ENCODE measurements at places on chromosomes 12 and 14.

GRCh38 chr12:68042212-68042699, 53.0 kb downstream of the IFNG-AS1 start:
- DNase-seq = no peak

GRCh38 chr12:109845824-109846205, 12.6 kb upstream of the TRPV4 start:
- no peak for DNase-seq

GRCh38 chr12:23083267-23083666, 458.3 kb downstream of the ETNK1 start:
- no peak for DNase-seq

DNA sequence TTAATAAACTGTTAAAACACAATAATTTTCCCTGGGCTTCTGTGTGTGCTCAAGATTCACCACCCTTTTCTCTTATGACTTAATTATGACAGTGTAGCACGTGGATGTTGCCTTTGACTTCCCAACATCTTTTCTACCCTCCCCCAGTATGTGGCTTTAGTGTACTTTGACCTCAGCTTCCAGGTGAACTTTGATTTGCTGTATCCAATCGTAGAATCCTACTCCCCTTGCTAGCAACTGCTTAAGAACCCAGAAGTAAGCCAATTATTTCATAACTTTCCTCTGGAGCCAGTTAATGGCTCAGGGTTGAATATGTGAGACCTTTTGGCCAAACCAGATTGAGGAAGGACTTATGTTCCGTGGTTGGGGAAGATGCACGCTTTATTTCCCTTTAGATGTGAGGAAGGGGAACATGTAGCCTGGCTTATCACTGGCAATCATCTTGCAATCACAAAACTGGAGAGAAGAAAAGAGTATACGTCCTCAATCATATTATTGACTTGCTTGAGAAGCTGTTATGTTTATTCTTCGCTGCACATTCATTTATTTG, 259.6 kb upstream of the ATP2B1 start:
- no peak for DNase-seq

DNA sequence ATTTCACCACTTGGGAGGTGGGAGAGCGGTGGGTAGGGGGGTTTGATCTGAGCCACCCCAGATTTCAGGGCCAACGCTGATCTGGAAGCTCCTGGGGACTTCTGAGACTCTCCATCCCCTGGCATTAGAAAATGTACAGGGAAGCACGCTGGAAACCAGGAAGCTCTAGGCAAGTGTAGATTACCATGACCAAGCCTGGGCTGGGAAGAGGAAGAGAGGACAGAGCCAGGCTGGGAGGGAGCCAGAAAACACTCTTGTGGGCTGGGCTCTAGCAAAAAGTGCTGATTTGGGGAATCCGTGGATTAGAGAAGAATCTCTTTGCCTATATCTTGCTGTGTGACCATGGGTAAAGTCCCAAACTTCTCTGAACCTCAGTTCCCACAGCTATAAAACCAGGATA, 236.7 kb downstream of the BCL11B start:
- peak; percentile 4 for DNase-seq

DNA sequence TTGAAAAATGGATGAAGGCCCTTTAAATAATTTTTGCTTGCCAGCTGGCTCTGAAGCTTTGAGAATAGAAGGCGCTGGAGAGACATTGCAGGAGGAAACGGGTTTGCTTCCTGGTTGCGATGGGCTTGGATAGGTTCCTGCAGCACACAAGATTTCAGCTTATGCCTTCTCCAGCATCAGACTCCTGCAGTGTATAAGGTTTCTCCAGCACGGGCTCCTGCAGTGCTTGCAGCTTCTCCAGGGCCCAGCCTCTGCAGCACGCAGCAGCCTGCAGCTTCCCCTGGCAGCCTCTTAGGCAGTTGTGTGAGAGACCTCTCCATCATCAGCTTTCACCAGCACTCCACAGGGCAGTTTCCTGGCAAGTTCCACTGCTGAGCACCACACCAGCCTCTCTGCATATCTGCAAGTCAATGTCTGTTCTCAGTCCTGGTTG, 78.7 kb upstream of the ZDHHC17 start:
- DNase-seq = peak; percentile 78

DNA sequence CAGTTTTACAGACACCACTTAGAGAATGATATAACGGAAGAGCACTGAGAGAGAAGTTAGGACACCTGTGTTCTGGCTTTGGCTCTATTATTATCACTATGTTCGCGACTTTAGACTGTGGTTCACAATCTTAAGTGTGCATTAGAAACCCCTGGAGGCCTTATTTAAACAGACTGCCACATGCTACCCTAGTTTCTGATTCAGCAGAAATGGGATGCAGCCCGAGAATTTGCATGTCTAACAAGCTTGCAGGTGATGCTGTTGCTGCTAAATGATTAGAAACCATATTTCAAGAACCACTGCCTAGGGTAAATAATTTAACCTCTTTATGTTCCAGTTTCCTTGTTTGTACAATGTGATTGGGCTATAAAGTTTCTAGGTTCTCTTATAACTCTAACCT, 3.6 kb upstream of the RAD51AP1 start:
- no peak for DNase-seq

DNA sequence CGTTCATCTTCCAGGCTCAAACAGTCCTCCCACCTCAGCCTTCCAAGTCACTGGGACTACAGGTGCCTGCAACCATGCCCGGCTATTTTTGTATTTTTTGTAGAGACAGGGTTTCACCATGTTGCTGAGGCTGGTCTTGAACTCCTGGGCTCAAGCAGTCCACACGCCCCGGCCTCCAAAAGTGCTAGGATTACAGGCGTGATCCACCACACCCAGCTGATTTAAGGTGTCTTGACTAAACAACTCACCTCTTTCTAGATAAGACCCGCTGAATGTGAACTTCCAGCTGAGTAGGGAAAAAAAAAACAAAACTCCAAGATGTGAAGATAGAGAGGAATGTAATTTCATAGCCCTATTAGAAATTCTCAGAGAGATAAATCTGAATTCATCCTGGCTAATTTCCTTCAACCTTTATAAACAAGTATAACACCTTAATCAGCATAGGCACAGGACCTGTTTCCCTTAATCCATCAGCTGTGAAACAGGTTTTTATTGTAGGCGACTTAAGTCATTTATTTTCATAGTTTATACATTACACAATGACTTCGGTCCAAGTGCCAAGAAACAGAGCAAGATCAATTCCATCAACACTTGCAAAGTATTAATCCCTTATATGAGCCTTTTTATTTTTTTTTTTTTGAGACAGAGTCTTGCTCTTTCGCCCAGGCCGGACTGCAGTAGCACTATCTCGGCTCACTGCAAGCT, 51.5 kb downstream of the HCAR2 start:
- no peak for DNase-seq

DNA sequence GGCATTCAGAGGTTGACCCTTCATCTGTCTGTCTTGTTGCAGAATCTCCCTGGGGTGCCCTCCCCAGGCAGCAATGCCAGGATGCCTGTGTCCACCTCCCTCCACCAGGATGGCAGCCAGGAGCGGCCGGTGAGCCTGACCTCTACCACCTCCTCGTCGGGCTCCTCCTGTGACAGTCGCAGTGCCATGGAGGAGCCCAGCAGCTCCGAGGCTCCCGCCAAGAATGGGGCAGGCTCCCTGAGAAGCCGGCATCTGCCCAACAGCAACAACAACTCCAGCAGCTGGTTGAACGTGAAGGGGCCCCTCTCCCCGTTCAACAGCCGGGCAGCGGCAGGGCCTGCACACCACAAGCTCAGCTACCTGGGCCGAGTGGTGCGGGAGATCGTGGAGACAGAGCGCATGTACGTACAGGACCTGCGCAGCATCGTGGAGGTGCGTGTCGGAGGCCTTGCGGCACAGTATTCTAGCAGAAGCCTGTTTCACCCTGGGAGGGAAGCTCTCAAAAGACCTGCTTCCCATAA, 23.4 kb downstream of the PLEKHG3 start:
- no peak for DNase-seq

DNA sequence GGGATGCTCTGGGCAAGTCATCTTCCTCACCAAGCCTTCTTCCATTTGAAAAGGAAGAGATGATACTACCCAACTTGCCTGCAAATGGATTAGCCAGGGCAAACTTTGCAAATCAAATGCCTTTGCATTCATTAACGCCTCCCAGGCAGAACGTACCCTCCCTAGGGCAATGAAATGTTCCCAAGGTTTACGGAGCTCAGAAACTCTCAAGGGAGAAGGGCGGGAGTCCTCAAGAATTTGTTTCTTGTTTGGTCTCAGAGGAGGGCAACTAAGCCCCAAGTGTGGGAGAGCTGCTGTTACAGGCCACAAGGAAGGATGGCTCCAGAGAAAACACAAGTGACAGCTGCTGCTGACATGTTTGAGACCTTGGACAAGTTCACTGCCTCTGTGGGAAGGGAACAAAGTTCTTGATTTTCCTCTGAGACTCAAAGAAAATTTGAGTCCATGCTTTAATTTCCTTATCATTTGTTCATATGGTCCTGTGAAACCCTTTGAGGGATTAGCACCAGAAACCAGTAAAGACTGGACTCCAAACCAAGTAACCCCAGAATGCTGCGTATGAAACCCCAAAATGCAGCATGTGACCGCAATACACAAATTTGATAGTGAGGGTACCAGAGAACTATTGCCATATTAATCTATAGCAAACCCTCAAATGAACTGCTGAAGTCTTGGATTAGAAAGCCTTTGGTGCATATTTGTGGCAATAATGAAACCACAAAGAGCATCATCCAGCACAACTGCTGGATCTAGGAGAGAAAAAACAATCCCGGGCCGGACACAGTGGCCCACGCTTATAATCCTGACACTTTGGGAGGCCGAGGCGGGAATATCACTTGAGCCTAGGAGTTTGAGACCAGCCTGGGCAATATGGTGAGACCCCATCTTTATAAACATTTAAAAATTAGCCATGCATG, 22.9 kb downstream of the SPTB start:
- DNase-seq = no peak

DNA sequence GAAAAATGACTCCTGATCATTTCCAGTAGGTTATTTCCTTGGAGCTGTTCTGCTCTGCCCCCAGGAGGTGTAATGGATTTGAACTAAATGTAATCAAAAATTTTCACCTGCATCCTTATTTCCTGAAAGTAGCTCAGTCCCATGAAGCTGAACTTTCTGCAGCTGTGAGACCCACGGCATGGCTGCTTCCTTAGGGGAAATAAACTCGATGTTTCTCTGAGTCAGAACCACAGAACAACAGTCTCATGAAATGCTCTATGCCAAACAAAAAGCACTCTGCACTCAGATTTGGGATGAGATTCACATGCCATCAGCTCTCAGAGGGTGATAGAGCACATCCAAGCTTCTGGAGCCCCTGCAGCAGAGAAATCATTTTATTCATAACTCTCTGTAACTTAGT, 224.1 kb upstream of the PLEKHG7 start:
- no peak for DNase-seq

GRCh38 chr14:89017417-89017816, 193.0 kb downstream of the TTC8 start:
- DNase-seq = no peak

- no peak for DNase-seq
These were observed 31.4 kb downstream of the CFAP54 start for GRCh38 chr12:96520767-96521166.

DNA sequence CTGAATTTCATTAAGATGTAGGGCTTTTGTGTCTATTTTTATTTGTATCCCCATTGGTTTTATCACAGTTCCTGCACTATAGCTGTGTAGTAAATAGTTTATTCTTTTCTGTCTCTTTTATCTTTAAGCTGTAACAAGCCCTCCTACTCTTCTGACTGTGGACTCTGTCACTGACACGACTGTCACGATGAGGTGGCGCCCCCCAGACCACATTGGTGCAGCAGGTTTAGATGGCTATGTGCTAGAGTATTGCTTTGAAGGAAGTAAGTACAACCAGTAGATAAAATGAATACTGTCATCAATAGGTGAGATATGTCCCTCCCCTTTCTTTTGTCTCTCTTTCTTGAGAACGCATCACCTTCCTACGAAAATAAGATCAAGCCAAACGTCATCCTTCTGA, 34.1 kb upstream of the CHPT1 start:
- no peak for DNase-seq

GRCh38 chr12:45989287-45989686, 1.1 kb downstream of the SCAF11 start:
- no peak for DNase-seq

GRCh38 chr14:87908550-87908949, 84.4 kb downstream of the GALC start:
- no peak for DNase-seq

DNA sequence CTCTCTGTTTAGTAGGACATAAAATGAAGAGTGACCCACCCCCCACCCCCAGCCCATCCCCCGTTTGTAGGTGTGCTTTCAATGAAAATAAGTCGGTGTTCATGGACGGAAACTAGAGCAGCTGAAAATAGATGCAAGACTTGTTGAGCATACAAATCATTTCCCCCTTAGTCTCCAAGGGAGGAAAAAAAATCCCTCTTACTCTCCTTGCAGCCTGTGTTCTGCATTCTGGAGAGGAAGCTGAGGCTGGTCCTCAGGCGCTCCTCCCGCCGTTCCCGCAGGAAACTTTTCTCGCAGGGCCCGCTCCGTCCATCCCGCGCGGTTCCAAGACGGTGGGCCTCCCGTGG, 259.0 kb upstream of the E2F7 start:
- DNase-seq = no peak

- peak; percentile 92 for DNase-seq
These were observed 15.6 kb downstream of the BAG5 start for GRCh38 chr14:103546652-103547454.

DNA sequence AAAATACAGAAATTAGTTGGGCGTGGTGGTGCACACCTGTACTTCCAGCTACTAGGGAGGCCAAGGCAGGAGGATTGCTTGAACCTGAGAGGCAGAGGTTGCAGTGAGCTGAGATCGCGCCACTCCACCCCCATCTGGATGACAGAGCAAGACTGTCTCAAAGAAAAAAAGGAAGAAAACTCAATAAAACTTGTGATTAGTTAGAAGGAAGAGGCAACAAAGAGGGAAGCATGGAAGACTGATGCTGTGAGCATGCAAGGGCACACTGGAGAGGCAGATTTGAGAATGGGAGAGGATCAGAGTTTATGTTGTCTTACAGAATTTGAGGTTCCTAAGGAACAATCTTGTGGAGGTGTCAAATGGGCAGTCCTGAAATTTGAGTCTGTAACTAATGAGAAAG, 2.8 kb upstream of the ZC2HC1C start:
- DNase-seq = no peak

DNA sequence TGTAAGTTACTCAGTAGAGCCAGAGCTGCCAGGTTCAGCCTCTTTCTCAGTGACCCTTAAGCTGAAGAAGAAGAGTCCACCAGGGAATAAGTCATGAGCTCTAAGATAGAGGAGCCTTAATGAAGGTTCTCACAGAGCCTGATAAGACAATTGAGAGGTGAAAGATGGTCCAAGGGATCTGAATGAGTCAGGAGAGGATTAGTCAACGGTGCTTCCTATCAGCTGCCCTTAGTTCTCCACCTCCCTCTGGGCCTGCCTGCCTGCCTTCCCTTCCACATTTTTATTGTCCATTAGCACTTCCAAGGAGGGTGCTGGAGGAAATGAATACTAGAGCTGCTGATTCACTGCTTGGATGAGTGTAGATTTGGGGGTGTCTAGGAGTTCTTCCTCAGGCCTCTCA, 161.7 kb upstream of the RMST start:
- no peak for DNase-seq

Measured in cerebellar cortex (tissue), 1 donor.